CD4-positive, alpha-beta T cell treated with Interleukin-17A for 4 hours (primary cell): ENCODE measurements at places on chromosomes 16 and 17.

GRCh38 chr17:44546671-44547606, 10.3 kb upstream of the FZD2 start:
- DNase-seq = no peak

GRCh38 chr16:23999663-24000062, 163.9 kb downstream of the PRKCB start:
- no peak for DNase-seq

GRCh38 chr17:77465358-77466041, 324.7 kb downstream of the SEC14L1 start:
- DNase-seq = peak; percentile 87

DNA sequence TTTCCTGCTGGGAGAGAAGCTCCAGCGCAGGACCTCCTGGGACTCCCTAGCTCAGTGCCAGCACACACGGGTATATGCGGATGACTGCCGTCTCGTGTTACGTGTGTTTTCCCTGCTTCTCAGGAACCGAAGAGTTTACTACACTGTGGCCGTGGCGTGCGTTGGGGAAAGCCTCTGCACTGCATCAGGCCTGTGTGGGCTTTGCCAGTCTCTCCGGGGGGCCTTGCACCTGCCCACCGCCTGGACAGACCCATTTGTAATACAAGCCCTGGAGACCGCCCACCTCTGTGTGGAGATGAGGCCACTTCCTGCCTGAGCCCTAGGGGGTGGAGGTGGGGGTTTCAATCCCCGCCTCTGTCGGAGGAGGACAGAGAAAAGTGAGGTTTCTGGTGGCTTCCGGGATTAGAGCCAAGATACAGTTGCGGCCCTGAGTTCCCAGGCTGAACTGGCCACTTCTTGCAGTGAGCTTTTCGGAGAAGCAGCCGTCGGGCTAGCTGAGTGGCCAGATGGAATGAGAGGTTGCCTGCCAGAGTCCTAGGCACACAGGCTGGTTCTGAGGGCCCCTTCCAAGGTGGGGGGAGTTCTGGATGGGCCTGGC, 43.4 kb upstream of the GSE1 start:
- DNase-seq = peak; percentile 35

DNA sequence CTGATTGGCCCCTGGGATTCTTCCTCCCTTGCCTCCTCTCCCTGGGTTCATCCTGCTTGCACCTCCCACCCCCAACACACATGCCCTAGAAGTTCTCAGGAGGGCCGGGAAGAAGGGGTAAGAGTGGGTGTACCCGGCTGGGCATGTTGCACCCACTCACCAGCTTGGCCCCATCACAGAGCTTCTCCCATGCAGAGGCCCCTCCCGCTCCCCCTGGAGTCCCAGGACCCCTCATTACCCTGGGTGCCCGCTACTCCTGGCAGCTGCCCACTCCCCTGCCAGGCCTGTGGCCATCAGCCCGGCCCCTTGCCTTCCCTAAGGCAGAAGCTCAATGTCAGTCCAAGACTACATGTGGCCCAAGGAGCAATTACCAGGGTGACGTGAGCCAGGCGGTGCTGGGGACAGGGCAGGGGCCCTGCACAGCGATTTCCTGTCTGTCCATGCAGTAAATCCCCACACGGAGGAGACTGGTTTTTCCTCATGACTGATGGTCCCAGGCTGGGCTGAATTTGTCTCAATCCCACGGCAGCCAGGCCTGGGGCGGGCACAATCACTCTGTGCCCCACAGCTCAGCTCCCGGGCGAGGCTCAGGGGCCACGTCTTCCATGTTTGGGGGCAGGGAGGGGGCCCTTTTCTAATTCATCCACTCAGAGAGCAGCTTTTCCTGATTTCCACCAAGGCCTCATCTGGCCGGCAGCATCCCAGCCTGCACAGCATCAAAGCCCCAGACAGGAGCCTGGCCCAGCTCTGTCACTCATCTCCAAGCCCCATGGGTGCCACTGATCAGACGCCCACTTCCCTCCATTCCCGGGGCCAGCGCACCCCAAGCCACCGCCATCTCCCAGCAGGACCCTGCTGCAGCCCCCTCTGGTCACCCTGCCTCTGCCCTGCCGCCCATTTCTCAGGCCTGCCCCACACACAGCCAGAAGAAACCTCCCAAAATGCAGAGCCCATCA, 234.7 kb downstream of the KATNIP start:
- no peak for DNase-seq

DNA sequence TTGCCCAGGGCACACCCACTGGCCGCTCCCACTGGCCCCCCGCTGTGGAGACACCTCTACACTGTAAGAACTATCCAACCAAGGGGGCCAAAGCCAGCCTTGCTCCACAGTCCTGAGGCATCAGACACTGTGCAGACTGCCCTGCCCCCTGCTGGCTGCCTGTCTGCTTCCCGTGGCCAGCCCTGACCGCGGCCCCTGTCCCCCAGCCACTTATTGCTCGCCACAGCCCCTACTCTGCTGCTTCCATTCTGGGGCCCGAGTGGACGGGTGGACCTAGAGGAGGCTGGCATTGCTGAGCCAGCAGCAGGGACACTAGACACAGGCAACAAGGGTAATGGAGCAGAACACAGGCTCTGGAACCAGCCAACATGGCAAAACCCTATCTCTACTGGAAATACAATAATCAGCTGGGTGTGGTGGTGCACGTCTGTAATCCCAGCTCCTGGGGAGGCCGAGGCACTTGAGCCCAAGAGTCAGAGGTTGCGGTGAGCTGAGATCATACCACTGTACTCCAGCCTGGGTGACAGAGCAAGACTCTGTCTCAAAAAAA, 19.7 kb upstream of the LRRC37A3 start:
- DNase-seq = peak; percentile 69

DNA sequence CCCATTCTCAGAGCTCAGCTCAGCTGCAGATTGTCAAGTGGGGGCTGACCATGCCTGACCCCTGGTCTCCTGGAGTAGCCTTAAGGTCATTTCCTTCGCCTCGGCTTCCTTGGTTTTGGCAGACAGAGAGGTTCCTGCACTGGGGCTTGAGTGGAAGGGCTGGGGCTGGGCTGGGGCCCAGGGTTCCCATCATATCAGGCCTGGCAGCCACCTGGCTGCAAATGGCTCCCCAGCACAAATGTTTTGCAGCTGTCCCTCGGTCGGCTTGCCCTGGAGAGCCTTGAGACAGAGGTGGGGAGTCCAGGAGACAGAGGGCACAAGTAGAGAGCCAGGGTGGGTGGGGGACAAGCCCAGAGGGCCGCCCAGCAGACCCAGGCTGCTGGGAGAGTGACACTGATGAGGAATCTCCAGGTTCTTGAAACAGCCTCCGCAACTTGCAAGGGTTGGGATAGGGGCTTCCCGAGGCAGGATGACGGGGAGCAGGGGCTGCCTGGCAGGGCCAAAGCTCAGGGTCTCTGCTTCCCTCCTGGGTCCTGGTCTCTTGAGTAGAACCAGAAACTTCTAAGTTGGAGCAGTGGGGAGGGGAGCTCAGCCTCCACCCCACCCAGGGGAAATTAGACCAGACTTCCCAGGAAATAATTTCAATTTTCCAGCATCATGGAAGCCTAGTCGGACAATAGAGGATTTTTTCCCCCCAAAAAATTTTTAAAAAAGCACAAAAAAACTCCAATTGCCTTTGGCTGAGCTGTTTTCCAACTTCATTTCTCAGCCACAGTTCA, 19.3 kb downstream of the IGFBP4 start:
- no peak for DNase-seq

- DNase-seq = peak; percentile 39
Observed at GRCh38 chr17:73841431-73842060, 197.3 kb upstream of the SDK2 start.

DNA sequence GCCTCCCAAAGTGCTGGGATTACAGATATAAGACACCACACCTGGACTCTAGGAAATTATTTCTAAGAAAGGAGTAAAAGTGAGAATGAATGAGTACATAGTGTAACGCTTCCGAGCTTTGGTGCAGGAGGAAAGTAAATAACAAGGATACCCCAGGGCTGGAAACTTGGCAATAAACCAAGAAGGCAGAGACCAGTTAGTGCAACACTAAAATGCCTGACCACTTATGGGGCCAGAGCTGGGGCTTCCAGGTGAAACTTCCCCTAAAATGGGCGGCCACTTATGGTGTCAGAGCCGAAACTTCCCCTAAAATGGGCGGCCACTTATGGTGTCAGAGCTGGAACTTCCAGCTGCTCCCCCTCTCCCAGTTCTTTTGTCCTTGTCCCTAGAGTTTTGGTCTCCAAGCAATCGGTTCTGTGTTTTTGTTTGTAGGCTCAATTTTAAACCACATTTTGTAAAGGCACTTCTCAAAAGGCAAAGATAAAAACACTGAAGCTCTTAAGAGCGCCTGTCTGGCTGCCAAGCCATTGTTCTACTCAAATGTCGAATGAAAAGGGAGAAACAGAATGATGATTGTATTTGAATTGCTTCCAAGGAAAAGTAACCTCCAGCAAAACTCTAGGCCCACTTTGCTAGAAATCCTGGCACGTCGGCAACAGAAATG, 63.9 kb downstream of the NXN start:
- no peak for DNase-seq

DNA sequence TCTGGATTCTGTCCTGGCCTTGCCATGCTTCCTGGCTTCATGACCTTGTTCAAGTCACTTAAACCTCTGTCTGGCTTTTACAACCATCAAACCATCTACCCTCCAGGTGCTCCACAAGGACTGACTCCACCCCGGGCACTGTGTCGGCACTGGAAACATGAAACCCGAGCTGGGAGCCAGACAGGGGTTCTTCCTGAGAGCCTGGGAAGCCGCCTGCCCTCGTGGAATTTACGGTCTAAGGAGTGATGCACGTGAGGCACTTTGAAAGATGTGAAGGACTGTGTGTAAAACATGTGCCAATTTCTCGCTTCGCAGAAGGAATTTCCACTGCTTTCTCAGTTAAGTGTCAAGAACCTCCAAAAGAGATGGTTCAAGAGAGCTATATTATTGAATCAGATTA, 11.6 kb downstream of the CDK5R1 start:
- no peak for DNase-seq

GRCh38 chr17:57269052-57269451, 12.7 kb downstream of the MSI2 start:
- DNase-seq = no peak

DNA sequence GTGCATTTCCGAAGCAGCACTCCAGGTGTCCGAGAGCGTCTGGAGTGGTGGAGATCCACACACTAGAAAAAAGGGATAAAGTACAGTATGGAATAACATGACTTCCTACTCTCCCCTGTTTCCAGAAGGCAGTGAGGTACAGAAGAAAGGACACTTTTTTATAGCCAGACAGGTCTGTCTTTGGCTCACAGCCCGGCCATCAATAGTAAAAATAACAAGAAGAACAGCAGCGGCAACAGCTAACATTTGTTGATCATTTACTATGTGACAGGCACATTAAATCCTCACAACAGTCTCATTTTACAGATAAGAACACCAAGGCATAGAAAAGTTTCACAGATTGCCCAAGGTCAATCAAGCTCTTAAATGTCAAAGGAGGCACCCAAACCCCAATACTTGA, 16.2 kb downstream of the DYNLRB2 start:
- DNase-seq = no peak

DNA sequence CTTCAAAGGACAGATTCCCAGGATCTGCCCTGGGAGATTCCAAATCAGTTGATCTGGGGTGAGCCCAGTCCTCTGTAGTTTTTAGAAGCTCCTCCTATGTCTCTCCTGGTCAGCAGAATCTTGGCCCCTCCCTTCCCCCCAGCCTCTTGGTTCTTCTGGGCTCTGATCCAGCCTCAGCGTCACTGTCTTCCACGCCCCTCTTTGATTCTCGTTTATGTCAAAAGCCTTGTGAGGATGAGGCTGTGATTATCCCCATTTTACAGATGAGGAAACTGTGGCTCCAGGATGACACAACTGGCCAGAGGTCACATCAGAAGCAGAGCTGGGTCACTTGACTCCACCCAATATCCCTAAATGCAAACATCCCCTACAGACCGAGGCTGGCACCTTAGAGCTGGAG, 840 bp upstream of the CDH5 start:
- no peak for DNase-seq

- DNase-seq = no peak
Observed at GRCh38 chr17:4083187-4083586, 59.6 kb downstream of the ZZEF1 start.

- no peak for DNase-seq
Observed at GRCh38 chr17:29909236-29910003, 20.6 kb downstream of the SSH2 start.
